Foreskin fibroblast (primary cell): ENCODE measurements at places on chromosomes 3 and 15.

GRCh38 chr3:192919901-192920300 lies 2.2 kb upstream of the MB21D2 start:
- no peak for DNase-seq

- no peak for DNase-seq
These were observed 8.4 kb downstream of the NBEAL2 start for GRCh38 chr3:46987743-46988401.

DNA sequence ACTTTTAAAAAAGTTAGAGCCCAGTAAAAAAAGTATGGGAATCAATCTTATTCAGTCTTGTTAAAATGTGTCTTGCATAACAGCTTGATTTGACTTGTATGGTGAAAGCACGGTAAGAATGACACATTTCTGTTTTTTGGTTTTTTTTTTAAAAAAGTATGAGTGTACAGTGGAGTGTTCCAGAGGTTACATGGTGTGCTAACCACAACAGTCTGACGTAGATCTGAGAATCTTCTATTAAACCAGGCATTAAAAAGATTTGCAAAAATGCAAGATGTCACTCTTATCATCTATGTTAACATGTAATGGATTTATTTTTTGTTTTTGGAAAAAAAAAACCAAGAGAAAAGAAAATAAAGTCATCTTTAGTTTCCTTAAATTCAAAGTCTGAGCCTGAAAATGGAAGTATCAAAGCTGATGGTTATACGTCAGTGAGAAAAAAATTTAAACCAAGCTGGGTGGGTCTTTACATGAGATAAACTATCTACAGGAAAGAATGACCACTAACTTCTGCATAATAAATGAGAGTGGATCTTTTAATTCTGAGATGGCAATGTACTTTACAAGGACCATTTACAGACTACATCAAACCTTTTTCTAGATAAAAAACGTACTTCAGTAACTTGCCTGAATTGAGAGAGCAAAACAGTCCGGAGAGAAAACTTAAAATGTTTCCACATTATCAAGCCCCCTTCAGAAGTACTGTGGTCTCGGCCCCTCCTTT lies 1.6 kb downstream of the GABPB1 start:
- DNase-seq, result peak; percentile 84

DNA sequence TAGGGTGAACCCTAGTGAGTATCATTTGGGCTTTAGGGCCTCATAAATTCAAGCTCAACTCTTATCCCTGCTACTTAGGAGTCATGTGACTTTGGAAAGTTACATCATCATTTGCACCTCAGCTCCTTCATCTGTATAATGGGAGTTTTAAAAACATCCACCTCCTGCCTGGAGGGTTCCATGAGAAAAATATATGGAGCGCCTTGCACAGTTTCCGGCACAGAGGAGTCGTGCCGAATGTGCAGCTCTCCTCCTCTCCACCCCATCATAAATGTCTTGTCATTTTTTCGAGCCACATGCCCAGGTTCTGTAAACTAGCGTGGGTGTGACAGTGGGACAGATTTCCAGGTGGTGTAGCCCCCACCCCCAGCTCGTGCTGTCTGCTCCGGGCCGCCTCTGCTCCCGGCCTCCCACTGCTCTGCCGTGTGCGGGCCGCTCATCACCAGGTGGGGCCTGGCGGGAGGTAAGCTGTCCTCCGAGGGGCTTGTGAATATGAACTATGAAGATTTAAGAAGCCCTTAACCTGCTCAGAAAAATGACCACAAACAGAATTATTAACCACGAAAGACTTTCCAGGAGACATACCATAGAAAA lies 90.4 kb downstream of the TOP2B start:
- no peak for DNase-seq

GRCh38 chr15:94416820-94417219 lies 185.5 kb downstream of the MCTP2 start:
- no peak for DNase-seq

- no peak for DNase-seq
These were observed 30.3 kb upstream of the GADL1 start for GRCh38 chr3:30924763-30925162.

- peak; percentile 81 for DNase-seq
These were observed 3.1 kb upstream of the EXOG start for GRCh38 chr3:38493031-38493430.
